ENCODE measurements at places on chromosomes 2 and 18.

- no peak for DNase-seq
Observed at GRCh38 chr18:61972389-61973264, 79.8 kb upstream of the RNF152 start.

DNA sequence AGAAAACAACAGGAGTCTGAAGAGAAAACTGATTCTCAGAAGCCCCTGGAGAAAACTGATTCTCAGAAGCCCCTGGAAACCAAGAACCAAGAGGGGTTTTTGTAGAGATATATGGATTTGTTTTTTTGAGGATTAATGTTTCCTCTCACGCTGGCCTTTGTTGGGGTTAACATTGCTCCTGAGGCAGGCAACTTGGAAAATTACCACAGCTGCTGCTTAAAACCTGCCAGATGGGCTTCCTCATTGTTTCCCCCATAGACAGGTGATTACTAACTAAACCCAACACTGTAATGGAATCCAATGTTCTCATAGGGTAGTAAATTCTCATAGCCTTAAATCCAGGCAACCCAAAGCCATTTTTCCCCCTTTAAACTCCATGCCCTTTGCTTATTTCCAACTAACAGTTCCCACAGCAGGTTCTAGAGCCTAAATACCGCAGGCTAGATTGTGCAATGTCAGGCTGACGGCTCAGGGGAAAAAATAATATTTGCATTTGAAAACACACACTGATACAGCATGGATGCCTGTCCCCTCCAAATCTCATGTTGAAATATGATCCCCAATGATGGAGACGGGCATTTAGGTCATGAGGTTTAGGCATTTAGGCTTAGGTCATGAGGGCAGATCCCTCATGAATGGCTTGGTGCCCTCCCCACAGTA lies 272.3 kb upstream of the PKDCC start:
- DNase-seq = no peak

DNA sequence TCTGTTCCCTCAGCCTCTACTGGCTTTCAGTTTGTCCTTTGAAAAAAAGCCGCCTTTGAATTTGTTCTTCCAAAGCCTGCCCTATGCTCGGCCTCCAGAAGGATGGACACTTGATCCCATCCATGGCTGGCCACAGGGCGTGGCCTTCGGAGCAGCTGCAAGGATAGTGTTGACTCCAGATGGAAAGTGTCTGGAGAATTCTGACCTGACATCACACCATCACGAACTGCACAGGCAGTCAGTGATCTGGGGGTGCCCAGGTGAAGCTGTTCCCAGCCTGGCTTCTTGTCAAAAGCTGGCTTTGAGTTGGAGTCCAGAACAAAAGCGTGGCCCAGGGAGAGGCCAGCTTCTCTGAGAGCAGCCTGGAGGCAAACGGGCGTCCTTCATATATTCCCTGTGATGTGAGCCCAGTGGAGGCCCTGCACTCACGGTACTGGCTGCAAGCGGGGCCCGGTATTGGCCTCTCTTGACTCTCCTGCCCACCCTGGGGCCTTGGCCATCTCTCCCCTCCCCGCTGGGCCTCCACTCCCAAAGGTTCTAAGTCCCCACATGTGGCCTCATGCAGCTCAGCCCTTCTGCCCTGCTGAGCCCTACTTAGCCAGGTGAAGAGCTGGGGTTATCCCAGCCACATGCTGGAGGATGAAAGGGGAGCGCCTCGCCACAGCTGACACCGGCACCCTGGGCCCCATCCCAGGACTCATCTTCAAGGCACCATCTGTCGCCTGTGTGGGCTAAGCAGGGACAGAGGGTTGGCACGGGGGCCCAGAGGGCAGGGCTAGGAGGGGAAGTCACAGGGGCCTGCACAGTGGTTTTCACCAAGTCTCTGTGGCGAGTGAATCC lies 20.4 kb upstream of the ATOH8 start:
- DNase-seq = no peak

GRCh38 chr2:133434959-133435668 lies 133.1 kb downstream of the NCKAP5 start:
- peak; percentile 14 for DNase-seq

DNA sequence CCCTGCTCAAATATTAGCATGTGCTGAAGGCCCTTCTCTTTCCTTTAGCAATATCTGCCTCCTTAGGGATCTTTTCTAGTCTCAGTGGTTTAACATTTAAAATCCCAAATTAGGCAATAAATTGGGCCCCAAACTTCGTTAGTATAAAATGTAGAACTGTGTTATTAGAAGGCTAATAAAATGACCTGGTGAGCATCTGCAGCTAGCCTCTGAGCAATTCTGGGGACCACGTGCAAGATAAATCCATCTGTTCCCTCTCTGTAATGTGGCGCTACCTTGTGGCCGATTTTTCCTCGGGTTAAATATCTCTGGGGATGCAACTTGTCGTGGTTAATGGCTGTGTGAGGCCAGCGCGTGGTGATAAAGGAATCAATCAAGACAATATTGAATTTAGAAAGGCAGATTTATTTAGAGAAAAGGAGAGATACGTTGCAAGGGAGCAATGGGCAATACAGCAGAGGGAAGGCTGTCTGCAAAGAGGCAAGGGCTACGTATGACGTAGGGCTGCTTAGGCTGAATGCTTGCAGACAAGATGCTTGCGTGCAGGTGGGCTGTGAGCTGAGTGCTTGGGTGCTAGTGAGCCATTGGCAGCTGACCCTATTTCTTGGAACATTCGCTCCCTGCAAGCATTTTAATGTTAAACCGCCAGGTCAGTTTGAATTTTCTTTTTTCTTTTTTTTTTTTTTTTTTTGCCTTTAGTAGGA lies 18.5 kb upstream of the IL36G start:
- no peak for DNase-seq

GRCh38 chr2:1804865-1805264 lies 60.5 kb upstream of the PXDN start:
- no peak for DNase-seq

DNA sequence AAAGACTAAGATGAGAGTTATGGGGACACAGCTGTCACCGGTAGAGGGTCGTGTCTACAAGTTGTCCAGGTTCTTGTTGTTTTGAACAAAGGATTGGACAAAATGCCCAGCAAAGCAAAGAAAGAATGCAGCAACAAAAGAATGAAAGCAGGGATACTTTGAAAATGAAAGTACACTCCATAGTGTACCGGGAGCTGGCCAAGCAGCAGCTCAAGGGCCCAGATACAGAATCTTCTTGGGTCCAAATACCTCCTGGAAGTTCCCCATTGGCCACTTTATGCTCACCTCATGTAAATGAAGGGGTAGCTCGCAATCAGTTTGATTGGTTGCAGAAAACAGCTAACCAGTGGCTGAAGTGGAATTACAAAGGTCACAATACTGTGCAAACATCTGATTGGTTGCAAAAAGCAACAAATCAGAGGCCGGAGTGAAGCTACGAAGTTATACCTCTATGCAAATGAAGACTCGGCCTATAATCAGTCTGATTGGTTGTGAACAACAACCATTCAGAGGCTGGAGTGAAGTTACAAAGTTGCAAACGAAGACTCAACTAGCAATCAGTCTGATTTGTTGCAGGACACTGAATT lies 474.9 kb upstream of the TMEFF2 start:
- no peak for DNase-seq

GRCh38 chr2:79793006-79793405 lies 280.2 kb downstream of the CTNNA2 start:
- no peak for DNase-seq

- peak; percentile 38 for DNase-seq
Observed at GRCh38 chr2:69724540-69725159, 17.3 kb upstream of the ANXA4 start.

DNA sequence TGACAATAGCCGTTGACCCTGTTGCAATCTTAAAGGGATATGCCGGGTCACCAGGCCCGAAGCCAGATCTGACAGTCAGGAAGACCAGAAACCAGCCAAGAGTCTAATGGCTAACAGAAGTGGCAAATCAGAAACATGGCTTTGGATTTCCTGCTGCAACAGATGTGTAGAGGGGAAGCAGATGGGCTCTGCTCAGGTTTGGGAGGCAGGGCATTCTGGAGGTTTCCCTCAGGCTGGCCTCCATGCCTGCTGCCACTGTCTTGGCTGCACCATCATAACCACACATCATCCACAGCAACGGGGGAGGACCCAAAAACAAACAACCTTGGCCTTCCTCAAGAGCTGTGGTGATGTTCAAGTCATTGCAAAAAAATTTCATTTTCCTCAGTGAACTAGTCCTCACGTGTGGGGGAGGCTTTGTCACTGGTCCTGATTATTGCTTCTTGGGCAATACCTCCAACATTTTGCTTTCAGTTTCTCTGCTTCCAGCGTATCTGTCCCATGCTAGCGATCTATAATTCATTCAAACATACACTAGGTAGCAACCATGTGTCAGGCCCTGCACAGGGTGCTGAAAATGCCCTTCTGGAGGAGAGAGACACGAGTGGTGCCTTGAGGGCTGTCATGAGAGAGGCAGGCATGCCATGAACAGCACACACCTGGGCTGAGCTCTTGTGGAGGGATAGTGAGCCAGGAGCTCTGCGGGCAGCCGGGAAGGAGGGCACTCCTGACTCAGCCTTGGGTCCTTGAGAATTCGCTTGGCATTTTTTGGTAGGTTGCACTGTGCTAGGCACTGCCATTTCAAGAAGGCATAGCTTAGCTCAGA lies 48.2 kb upstream of the LGALSL start:
- DNase-seq = peak; percentile 91

DNA sequence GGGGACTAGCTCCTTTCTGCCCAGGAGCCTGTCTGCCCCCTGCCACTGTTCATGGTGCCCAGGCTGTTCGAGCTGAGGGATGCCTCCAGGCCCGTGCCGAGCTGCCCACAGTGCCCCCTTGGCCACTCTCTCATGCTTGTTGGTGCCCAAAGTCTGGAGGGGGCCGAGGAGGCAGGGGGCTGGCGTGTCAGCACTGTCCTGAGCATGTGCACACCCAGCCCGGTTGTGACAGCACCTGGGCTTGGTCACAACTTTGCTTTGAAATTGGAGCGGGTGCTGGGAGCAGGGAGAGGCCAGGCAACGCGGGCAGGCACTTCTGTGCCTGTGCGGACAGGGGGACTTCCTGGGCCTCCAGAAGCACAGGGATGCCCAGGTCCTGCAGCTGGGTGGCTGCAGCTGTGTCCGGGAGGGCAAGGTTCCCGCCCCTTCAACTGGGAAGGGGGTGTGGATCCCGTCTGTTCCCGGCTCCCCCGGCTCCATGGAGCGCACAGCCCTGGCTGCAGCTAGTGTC lies 22.2 kb upstream of the RAPGEF4 start:
- no peak for DNase-seq

GRCh38 chr18:28905509-28905908 lies 728.6 kb upstream of the CDH2 start:
- DNase-seq = no peak

GRCh38 chr2:32758232-32758631 lies 130.4 kb downstream of the TTC27 start:
- DNase-seq = no peak

DNA sequence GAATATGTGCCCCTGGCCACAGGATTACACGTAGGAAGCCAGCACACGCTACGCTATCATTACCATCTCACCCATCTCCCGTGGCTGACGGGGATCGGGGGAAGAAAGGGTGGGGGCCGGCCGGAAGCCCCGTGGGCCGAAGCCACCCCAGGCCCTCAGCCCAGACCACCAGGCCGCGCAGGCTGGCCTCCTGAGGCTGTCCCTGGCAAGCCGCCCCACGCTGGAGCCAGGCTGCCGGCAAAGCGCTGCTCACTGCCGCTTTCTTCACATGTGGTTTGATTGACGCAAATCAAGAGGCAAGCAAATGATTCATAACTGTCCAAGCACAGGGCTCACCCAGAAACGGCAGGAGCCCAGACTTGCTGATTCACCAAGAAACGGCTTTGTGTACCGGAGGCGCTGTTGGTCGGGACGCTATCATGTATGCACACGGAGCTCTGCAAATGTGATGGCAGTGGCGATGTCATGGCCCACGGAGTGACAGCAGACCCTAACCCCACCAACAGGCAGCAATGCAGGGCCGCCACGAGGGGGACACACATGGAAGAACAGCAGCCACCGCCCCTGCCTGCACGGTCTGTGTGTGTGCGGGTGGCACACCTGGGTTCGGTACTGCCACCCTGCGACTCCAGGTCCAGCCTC lies 125.7 kb downstream of the HDAC4 start:
- peak; percentile 94 for DNase-seq

GRCh38 chr2:62663411-62663810 lies 42.1 kb upstream of the EHBP1 start:
- peak; percentile 98 for DNase-seq

GRCh38 chr2:104872866-104873688 lies 19.2 kb downstream of the POU3F3 start:
- DNase-seq = peak; percentile 19

- no peak for DNase-seq
Observed at GRCh38 chr2:45127891-45128290, 118.6 kb upstream of the SIX2 start.

DNA sequence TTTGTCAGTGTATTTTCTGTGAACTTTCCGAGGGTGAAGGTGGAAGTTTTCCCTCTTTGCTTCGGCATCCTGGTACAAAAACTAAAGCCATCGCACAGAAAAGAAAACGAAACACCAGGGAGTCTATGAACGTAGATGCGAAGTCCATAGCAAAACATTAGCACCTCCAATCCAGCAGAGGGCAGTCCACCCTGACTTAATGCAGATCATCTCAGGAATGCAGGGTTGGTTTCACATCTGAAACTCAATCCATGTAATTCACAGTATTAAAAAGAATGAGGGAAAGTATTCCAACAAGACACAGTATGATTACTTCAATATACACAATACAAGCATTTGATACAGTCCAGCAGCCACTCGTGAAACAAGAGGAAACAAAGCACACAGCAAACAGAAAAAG lies 70.8 kb downstream of the RTP5 start:
- DNase-seq = no peak

GRCh38 chr2:240988571-240989271 lies 9.7 kb upstream of the SNED1 start:
- no peak for DNase-seq

- DNase-seq = no peak
Observed at GRCh38 chr2:201579536-201579935, 63.8 kb downstream of the TMEM237 start.

DNA sequence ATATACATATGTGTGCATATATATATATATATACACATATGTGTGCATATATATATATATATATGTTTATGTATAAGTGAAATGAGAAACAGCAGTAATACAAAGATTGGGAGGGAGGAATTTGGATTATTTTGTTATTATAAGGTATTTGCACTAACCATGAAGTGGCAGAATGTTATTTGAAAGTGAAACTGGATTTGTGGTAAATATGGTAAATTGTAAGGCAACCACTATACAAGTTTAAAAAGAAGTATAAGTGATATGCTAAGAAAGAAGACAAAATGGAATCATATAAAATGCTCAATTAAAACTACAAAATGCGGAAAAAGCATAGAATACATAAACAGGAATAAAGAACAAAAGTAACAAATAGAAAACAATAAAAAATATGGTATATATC lies 37.5 kb downstream of the FBXO15 start:
- no peak for DNase-seq

DNA sequence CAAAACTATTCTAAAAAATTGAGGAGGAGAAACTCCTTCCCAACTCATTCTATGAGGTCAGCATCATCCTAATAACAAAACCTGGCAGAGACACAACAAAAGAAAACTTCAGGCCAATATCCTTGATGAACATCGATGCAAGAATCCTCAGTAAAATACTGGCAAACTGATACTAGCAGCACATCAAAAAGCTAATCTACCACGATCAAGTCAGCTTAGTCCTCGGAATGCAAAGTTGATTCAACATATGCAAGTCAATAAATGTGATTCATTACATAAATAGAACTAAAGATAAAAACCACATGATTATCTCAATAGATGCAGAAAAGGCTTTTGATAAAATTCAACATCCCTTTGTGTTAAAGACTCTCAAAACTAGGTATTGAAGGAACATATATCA lies 63.1 kb downstream of the EHBP1 start:
- no peak for DNase-seq

- DNase-seq = no peak
Observed at GRCh38 chr2:212845941-212846340, 305.5 kb downstream of the IKZF2 start.

GRCh38 chr2:46545015-46545839 lies 65.9 kb downstream of the TMEM247 start:
- DNase-seq = no peak
